ENCODE measurements at places on chromosomes 5 and 9.
A peak's percentile ranks its signal among the peaks of the same experiment; 100 is the strongest.

- no peak for DNase-seq
These were observed 141.6 kb upstream of the SPRY4 start for GRCh38 chr5:142466195-142466971.

DNA sequence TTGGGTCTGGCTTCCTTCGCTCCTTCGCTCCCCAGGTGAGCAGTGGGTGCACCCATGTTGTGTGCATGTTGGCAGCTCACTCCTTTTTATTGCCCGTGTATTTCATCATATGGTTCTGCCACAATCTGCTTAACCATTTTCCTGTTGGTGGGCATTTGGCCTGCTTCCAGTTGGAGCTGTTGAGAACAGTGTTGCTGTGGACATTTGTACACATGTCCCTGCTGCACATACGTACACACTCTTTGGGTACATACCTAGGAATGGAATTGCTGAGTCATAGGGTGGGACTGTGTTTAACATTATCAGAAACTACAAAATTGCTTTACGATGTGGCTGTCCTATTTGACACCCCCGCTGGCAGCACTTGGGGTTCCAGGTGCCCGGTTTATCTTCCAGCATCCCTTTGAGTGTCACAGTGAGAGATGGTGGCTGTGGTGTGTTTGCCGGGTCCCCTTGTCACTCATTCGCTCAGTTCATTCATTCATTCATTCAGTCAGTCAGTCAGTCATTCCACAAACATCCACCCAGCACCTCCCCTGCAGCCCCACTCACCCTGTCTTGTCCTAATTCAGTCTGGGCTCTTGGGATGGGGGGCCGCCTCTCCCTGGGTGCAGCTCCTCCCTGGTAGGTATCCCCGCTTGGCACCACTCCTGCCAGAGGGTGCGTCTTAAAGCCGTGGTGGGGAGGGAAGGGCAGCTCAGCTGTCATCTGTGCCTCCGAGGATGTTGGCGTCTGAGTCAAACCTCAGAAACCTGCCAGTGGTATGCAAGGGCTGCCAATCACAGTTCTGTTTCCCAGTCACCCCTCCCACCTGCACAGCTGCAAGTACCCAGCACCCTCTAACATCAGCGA lies 7.9 kb upstream of the FIBCD1 start:
- DNase-seq, result no peak

- no peak for DNase-seq
These were observed 47.7 kb downstream of the PWWP2A start for GRCh38 chr5:160071516-160071915.

- no peak for DNase-seq
These were observed 32.7 kb downstream of the EXOC3 start for GRCh38 chr5:475704-476101.

DNA sequence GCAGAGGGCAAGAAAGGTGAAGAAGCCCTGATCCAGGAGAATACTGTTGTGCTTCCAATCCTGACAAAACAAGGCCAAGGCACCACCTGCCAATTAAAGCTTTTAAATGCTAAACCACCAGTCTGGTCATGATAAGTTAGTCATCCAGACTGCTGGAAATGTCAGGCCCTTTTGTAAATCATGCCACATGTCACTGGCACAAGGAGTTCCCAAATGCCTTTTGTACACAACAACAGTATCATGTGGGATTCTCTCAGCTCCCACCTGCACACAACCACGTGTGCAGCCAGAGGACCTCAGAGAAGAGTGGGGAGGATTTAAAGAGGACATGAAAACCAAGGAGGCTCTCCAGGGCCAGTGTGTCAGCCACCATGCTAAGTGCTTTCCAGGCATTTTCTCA lies 99.3 kb downstream of the CDK5RAP2 start:
- no peak for DNase-seq

- DNase-seq, result no peak
These were observed 215.8 kb downstream of the CEMIP2 start for GRCh38 chr9:71552480-71552879.

DNA sequence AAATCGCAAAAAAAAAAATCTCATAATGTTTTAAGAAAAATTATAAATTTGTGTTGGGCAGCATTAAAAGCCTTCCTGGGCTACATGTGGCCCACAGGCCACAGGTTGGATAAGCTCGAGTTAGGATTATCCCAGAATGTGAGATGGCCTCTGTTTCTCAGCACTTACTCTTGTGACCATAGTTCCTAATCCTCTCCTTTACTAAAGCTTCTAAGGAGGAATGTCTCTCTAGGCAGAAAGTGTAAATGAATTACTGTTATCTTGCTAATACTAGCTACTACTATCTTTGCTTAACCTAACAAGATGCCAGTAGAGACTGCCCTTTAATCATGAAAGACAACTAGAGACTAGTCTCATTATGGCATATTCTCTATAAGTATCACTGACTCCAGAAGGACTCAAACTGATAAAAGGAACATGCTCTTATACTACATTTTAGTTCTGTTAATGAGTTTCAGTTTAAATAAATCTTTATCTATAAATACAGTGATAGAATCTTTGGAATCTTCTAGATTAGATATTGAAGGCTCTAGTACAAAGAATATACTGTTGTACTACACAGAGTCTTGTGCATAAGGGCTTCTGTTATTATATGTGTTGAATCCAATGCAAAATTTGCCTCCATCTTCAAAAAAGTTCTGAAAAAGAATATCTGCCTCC lies 13.8 kb downstream of the INVS start:
- no peak for DNase-seq

- DNase-seq, result no peak
These were observed 366.6 kb downstream of the OSTF1 start for GRCh38 chr9:75454891-75455290.

DNA sequence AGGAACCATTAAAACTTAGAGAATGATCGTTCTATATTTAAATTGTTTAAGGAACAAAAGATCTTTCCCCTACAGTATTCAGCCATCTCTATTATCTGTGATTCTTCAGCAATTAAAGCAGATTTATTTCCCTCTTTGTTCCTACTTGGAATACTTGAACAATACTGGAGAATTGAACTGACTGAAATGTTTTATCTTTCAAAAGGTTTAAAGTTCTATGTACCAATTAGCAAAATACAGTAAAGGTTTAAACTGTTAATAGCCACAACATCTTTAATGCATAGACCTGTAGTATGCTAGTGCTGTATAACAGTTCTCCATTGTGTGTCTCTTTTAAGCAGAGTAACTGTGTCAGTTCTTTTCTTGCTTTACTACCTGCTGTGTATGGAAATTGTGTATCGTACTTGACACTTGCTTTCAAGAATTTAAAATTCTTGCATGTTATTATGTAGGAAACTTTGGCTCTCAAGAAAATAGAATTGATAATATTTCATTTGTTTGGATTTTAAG lies 54.0 kb downstream of the NDUFS4 start:
- no peak for DNase-seq

DNA sequence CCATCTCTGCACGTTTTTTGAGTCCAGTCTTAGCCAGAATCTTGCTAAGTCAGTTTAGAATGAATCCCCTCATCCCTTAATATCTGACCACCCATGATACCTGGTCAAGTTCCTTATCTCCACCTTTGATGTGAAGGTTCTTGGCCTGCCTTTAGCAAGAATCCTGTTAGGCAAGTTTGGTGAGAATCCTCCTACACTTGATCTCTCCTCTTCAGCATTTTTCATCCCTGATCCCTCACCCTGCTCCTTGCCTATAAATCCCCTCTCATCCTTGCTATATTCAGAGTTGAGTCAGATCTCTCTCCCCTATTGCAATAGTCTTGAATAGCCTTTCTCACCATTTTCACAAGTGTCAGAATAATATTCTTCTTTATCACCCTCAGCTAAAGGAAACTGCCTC lies 31.0 kb downstream of the SMIM23 start:
- DNase-seq, result no peak

DNA sequence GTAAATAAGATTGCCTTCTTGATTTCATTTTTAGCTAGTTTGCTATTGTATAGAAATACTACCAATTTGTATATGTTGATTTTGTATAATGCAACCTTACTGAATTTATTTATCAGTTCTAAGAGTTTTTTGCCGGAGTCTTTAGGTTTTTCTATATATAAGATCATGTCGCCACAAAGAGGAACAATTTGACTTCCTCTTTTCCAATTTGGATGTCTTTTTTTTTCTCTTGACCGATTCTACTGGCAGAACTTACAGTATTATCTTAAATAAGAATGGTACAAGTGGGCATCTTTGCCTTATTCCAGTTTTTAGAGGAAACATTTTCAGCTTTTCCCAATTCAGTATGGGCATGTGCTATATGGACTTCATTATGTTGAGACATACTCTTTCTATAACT lies 624.7 kb upstream of the ACO1 start:
- no peak for DNase-seq

DNA sequence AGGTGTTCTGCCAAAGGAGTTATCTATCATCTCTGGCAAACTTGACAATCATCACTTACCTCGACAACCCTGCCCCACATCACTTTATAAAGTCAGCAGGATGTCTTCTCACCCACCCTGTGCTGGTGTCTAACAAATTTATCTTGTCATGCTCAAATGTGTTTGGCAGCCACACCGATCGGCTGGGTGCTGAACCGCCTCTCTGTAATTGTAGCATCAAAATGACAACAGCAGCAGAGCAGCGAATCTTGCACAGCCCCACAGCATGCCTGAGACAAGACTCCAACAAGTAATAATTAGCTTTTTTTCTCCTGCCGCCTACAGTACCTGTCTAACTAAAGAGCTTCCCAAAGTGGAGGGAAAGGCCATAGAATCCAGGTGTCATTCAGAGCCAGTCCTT lies 176.2 kb downstream of the NR3C1 start:
- DNase-seq, result no peak

- DNase-seq, result peak; percentile 44
These were observed at the start of gene PCDHB10 for GRCh38 chr5:141192110-141192725. Gene PCDHB10 (plus strand): TSS chr5:141192353. CDS start chr5:141192553, 200 bp downstream.
